ENCODE measurements at places on chromosomes 1 and 21. TPM values are rescaled to one million over a fixed set of nuclear protein-coding genes. Genes with fewer than 3 reads are reported as not detected.

GRCh38 chr1:81327103-81327710 is 473.5 kb upstream of the ADGRL2 start:
- no peaks in the 10 kb centered on the region for H3K36me3 ChIP-seq
- H3K27me3 ChIP-seq: no peaks in the 10 kb centered on the region
- no peak for DNase-seq
- no peaks in the 10 kb centered on the region for H3K4me1 ChIP-seq
- H3K4me3 ChIP-seq: no peak overlapping the region

DNA sequence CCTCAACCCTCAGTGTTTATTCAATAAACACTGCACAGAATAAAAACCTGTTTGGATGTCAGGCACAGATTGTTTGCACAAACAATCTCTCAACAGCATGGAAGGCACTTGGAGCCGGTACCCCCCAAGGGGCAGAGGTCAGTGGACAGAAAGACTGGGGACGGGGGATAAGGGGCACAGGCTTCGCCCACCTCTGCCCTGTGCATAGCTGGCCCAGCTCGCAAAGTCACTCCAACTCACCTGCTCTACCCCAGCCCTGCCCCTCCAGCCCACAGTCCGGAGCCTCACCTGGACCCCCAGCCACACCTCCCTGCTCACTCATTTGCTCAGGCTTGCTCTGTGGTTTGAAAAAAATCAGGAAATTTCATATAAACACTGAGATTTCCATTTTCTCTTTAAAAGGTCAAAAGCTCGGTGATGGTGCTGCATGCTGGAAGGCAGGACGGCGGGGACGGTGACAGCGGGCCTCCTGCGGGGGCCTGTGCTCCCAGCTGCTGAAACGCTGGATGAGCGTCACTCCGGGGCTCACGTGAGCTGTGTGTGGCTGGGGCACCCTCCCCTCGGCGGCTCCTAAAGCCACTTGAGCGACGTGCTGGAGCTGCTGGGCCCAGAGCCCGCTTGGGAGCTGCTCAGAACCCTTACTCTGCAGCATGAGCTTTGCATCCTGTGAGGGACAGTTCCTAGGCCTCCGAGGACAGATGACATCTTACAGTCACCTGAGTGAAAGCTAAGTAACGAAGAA is 54.5 kb downstream of the PRDM15 start:
- H3K27ac ChIP-seq: no peak overlapping the region
- H3K36me3 ChIP-seq: no peaks in the 10 kb centered on the region
- H3K4me3 ChIP-seq: no peak overlapping the region
- H3K4me1 ChIP-seq: no peaks in the 10 kb centered on the region
- no peak for DNase-seq

GRCh38 chr1:18178111-18178510 is 70.5 kb downstream of the IGSF21 start:
- H3K4me1 ChIP-seq: no peaks in the 10 kb centered on the region
- no peak overlapping the region for H3K4me3 ChIP-seq
- no peak for DNase-seq
- peaks cover 3% of the 10 kb centered on the region for H3K27me3 ChIP-seq
- H3K27ac ChIP-seq: no peak overlapping the region

DNA sequence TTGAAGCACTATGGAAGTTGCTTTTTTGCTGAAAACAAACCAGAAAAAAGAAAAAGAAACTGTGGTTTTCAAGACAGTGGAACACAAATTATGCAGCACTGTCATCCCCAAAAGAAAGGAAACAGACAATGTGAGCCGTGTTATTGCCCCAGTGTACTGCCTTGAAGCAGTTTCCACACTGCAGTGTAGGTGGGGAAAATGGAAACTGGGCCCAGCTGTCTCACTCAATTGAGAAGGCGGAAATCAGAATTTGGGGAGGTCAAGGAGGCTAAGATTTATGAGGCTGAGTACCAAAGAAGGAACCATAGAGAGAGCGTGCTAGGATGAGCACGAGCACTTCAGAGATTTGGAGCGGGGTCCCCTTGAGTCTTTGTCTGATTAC is 55.5 kb downstream of the MPZL1 start:
- no peaks in the 10 kb centered on the region for H3K27me3 ChIP-seq
- H3K4me1 ChIP-seq: no peaks in the 10 kb centered on the region
- H3K36me3 ChIP-seq: no peaks in the 10 kb centered on the region
- no peak overlapping the region for H3K27ac ChIP-seq

PLEKHN1 gene
- total RNA-seq: 0.61 TPM

GRCh38 chr1:221430152-221430960 is 311.5 kb downstream of the DUSP10 start:
- no peak overlapping the region for H3K4me3 ChIP-seq
- no peak for DNase-seq
- H3K27me3 ChIP-seq: no peaks in the 10 kb centered on the region
- no peaks in the 10 kb centered on the region for H3K36me3 ChIP-seq
- no peak overlapping the region for H3K27ac ChIP-seq

DNA sequence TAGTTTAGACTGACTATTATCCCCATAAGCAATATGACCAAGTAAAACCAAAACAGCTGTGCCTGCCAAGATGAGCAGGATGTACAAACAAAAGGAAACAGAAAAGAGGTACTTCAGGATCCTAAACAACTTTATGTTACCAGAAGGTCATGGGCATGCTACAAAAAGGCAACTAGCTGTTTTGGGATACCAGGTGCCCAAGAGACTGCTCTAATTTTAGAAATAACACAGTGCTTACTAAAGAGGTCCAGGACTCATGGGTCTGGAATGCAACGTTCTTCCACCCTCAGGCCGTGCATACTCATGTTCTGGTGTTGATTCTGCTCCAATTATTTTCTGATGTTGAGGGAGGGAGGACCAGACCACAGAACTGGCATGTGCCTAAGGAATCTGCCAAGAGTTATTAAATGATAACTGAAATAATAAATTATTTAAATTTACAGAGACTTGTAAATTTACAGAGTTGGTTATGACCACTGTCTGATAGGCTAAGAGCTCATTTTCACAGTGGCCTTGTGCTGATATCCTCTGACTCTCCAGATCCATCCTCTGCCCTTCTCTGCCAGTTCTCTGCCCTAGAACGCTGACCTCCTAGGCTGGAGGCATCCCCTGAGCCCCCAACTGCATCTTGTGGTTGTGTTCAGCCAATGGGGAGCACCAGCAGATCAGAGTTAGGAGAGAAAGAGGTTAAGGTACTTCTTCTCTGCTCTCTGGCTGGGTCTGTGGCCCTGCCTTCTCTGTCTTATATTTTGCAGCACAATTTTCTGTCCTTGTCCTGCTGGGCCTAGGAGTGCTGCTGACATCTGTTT is 37.7 kb upstream of the BCL10 start:
- no peak for DNase-seq
- no peak overlapping the region for H3K4me3 ChIP-seq
- no peaks in the 10 kb centered on the region for H3K27me3 ChIP-seq
- no peaks in the 10 kb centered on the region for H3K4me1 ChIP-seq
- H3K27ac ChIP-seq: no peak overlapping the region

- no peaks in the 10 kb centered on the region for H3K36me3 ChIP-seq
- H3K27ac ChIP-seq: no peak overlapping the region
- DNase-seq: no peak
- H3K4me1 ChIP-seq: no peaks in the 10 kb centered on the region
- no peak overlapping the region for H3K4me3 ChIP-seq
Measured at GRCh38 chr21:38386967-38387366, 111.3 kb downstream of the ERG start.

DNA sequence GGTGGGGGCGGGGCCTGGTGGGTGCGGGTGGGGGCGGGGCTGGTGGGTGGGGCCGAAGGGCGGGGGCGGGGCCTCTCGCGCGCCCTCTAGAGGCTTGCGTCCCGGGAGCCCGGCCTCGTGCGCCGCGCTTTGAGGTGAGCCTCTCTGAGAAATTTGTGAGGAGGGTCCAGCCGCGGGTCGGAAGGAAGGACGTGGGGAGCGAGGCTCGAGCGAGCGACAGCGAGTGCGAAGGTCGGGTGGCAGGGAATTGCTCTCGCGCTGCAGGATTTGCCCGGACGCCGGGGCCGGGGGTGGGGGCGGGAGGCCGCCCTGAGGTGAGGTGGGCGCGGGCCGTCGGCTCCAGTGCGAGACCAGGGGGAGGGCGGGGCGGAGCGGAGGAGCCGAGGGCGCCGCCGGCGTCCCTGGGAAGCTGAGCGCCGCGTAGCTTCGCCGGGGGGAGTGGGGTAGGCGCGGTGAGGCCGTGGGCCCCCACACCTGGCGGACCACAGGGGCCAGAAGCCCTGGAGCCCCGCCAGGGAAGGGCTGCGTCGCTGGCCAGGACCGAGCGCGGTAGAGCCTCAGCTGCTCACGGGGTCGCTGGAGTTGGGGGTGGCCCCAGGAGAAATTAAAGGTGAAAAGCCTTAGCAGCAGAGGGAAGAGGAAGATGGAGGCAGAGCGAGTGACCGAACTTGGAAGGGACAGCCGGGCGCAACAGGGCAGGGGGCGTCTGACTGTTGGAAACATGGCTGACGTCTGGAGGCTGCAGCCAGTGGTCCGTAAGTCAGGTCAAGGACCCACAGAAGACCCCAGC is 754 bp upstream of the LSS start:
- H3K27me3 ChIP-seq: no peaks in the 10 kb centered on the region
- H3K36me3 ChIP-seq: no peaks in the 10 kb centered on the region
- H3K4me1 ChIP-seq: peaks cover 3% of the 10 kb centered on the region
- peak overlapping the region; percentile 76 for H3K4me3 ChIP-seq
- no peak for DNase-seq
- H3K27ac ChIP-seq: no peak overlapping the region

AHDC1 gene
- total RNA-seq: 26.8 TPM

- no peak overlapping the region for H3K27ac ChIP-seq
- H3K36me3 ChIP-seq: no peaks in the 10 kb centered on the region
- no peak overlapping the region for H3K4me3 ChIP-seq
- no peak for DNase-seq
Measured at GRCh38 chr1:233598891-233599541, 14.9 kb upstream of the KCNK1 start.

GRCh38 chr1:119565131-119565772 is 58.2 kb downstream of the HSD3B1 start:
- no peaks in the 10 kb centered on the region for H3K27me3 ChIP-seq
- H3K36me3 ChIP-seq: no peaks in the 10 kb centered on the region
- DNase-seq: no peak
- no peak overlapping the region for H3K27ac ChIP-seq
- H3K4me3 ChIP-seq: no peak overlapping the region

SEC16B gene
- total RNA-seq: 2.8 TPM

GRCh38 chr1:56235909-56236510 is 343.4 kb downstream of the PLPP3 start:
- H3K4me3 ChIP-seq: no peak overlapping the region
- H3K4me1 ChIP-seq: no peaks in the 10 kb centered on the region
- H3K27ac ChIP-seq: no peak overlapping the region
- no peak for DNase-seq
- no peaks in the 10 kb centered on the region for H3K27me3 ChIP-seq
- no peaks in the 10 kb centered on the region for H3K36me3 ChIP-seq

GRCh38 chr1:147798731-147799130 is 38.3 kb upstream of the GJA5 start:
- H3K4me1 ChIP-seq: no peaks in the 10 kb centered on the region
- H3K36me3 ChIP-seq: no peaks in the 10 kb centered on the region
- H3K4me3 ChIP-seq: no peak overlapping the region
- H3K27ac ChIP-seq: no peak overlapping the region

TOMM20 gene
- 127 TPM for total RNA-seq

DNA sequence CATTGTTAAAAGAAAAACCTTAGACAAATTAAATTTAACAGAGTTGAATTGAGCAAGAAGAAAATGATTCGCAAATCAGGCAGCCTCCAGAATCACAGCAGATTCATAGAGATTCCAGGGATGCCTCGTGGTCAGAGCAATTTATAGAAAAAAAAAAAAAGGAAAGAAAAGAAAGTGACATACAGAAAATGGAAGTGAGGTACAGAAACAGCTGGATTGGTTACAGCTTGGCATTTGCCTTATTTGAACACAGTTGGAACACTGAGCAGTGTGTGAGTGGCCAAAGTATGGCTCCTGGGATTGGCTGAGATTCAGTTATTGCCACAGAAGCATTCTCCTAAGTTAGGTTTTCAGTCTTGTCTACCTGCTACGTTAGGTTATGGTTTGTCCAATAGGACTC is 9.1 kb upstream of the C21orf91 start:
- H3K27ac ChIP-seq: no peak overlapping the region
- no peaks in the 10 kb centered on the region for H3K4me1 ChIP-seq
- H3K36me3 ChIP-seq: no peaks in the 10 kb centered on the region

DNA sequence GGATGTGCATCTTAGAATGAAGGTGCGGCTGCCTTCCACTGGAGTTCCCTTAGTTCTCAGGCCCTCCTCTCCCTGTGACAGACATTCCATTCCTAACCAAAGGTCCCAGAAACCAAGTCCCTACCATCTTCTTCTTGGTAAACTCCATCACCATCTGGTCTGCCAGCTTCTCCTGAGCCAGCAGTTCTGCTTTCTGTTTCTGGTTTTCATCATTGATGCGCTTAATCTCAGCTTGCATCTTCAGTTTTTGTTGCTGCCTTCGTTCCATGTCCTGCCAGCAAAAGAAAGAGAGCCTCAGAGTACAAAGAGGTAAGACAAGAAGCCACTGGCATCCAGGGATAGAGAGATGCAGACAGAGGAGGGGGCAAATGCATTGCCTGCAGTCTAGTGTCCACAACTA is 18.0 kb upstream of the VSIG8 start:
- no peaks in the 10 kb centered on the region for H3K4me1 ChIP-seq
- no peaks in the 10 kb centered on the region for H3K36me3 ChIP-seq
- H3K4me3 ChIP-seq: no peak overlapping the region
- no peaks in the 10 kb centered on the region for H3K27me3 ChIP-seq

DNA sequence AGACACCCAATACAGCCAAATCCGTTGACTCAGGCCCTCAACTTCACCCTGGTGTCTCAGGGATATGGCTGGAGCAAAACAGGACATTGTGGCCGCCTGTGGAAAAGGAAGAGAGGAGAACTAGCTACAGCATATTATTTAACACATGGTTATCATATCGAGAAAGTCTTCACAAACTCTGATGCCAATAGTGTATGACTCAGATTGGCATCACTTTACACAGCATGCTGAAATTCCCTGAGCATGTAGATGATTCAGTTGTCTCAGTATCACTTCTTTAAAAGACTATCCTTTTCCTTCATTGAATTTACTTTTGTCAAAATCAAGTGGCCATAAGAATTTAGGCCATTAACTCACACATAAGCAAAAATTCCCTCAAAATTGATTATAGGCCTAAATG is 20.1 kb downstream of the HSD3B2 start:
- no peak overlapping the region for H3K27ac ChIP-seq
- no peaks in the 10 kb centered on the region for H3K4me1 ChIP-seq
- DNase-seq: no peak
- H3K27me3 ChIP-seq: no peaks in the 10 kb centered on the region

- H3K36me3 ChIP-seq: no peaks in the 10 kb centered on the region
- no peaks in the 10 kb centered on the region for H3K27me3 ChIP-seq
- no peak within 1 kb of the TSS for H3K27ac ChIP-seq
- no peak for DNase-seq
- H3K4me1 ChIP-seq: no peaks in the 10 kb centered on the region
Measured at GRCh38 chr1:161549652-161550051, at the start of gene FCGR3A. Gene FCGR3A (minus strand): TSS chr1:161549818. CDS start chr1:161549736, 82 bp downstream.

DNA sequence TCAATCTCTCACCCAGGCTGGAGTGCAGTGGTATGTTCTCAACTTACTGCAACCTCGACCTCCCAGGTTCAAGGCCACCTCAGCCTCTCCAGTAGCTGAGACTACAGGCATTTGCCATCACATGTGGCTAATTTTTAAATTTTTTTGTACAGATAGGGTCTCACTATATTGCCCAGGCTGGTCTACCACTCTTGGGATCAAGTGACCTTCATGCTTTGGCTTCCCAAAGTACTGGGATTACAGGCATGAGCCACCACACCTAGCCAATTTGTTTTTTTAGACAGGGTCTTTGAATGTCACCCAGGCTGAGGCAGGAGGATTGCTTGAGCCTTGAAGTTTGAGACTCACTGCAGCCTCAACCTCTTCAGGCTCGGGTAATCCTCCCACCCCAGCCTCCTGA is 10.2 kb upstream of the USP48 start:
- H3K4me1 ChIP-seq: no peaks in the 10 kb centered on the region
- DNase-seq: no peak
- no peak overlapping the region for H3K27ac ChIP-seq
- H3K27me3 ChIP-seq: no peaks in the 10 kb centered on the region
- no peak overlapping the region for H3K4me3 ChIP-seq

UBE2Q1 gene
- total RNA-seq: 74.1 TPM

TFAP2E gene
- total RNA-seq: 0.67 TPM

Measured in colonic mucosa (tissue), 4 donors.